Activated CD4-positive, alpha-beta T cell treated with anti-CD3 and anti-CD28 coated beads for 48 hours (primary cell): ENCODE measurements at places on chromosomes 13 and 19.
A peak's percentile ranks its signal among the peaks of the same experiment; 100 is the strongest.

GRCh38 chr19:11570039-11570462 is 7.4 kb downstream of the ACP5 start:
- DNase-seq: no peak

DNA sequence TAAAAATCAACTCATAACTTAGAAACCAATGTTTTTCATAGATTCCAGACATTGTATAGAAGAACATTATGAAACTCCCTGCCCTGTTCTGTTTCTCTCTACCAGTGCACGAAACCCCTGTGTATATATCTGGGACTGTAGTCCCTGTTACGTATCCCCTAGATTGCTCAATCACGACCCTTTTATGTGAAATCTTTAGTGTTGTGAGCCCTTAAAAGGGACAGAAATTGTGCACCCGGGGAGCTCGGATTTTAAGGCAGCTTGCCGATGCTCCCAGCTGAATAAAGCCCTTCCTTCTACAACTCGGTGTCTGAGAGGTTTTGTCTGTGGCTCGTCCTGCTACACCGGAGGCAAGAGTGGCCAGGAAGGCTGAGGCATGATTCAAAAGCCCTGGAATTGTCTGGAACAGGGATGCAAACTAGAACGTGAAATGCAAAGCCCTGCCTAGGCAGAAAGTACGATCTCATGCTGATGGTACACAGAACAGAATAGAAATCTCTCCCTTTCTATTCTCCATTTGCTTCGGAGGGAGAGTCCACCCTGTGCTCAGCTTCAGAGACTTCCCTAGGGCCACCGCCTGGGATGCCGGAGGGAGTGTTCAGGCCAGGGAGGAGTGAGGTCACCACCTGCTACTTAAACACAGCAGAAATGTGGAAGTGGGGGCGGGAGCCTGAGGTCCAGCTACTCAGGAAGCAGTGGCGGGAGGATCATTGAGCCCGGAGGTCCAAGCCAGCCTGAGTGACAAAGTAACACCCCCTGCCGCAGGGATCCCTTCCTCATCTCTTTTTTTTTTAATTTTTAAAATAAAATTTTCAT is 758 bp upstream of the ZNF888 start:
- DNase-seq: no peak

DNA sequence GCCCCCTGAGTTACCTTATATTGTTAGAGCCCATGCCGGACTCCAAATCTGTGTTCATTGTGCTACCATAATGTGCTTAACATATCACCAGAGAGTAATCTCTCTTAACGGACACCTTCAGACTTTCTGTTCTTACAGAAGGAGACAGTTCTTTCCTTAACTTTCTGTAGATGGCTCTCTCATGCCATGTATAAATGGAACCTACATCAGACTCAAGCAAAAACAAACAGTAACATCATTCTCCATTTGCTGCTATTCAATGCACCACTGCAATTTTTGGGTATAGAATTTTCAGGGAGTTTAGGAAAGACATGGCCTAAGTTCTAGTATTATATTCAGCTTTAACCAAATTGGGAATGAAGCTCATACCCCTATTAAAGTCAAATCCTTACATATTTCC is 12.6 kb upstream of the UGGT2 start:
- no peak for DNase-seq

GRCh38 chr13:110012102-110012739 is 225.8 kb upstream of the IRS2 start:
- DNase-seq: no peak

- DNase-seq: peak; percentile 90
These were observed 44.3 kb downstream of the BBC3 start for GRCh38 chr19:47186446-47187334.

- DNase-seq: no peak
These were observed 14.6 kb downstream of the KBTBD7 start for GRCh38 chr13:41179593-41180250.

DNA sequence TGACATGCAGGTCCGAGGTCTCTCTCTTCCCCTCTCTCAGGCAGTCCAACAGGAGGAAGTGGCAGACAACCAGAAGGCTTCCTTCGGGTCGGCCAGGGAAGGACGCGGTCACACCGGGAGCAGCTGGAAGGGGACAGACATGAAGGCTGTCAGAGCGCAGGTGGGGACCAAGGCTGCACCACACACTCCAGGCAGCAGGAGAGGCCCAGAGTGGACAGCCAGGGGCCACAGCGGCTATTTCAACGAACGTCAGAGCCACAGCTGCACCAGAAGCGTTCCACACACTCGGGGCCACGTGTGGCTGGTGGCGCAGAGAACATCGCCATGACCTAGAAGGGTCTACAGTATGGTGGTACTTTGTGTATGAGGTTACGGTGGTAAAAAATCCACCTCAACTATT is 16.0 kb upstream of the SLC39A3 start:
- DNase-seq: no peak

GRCh38 chr19:39915848-39916215 is 18.6 kb downstream of the FCGBP start:
- no peak for DNase-seq

GRCh38 chr13:60363288-60363687 is 33.7 kb upstream of the TDRD3 start:
- DNase-seq: no peak

DNA sequence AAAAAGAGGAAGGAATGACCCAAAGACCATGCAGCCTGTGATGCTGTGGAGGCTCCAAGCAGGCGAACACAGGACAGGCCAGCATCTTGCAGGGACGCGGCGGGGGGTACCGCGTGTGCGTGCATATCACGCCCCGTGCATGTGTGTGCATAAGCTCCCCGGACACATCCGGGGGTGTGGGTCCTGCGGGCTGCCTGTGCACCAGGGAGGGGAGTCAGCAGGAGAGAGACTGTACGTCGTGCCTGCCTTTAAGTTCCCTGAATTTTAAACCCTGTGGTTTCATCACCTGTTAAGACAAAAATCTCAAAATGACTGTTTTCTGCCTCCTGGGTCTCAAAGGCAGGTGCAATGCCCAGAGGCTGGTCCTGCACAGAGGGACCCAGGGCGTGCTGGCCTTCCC is 16.6 kb downstream of the ADAT3 start:
- DNase-seq: no peak

GRCh38 chr13:37127691-37128241 is 22.3 kb upstream of the CSNK1A1L start:
- DNase-seq: no peak

- no peak for DNase-seq
These were observed 26.2 kb downstream of the TMTC4 start for GRCh38 chr13:100648354-100648753.

DNA sequence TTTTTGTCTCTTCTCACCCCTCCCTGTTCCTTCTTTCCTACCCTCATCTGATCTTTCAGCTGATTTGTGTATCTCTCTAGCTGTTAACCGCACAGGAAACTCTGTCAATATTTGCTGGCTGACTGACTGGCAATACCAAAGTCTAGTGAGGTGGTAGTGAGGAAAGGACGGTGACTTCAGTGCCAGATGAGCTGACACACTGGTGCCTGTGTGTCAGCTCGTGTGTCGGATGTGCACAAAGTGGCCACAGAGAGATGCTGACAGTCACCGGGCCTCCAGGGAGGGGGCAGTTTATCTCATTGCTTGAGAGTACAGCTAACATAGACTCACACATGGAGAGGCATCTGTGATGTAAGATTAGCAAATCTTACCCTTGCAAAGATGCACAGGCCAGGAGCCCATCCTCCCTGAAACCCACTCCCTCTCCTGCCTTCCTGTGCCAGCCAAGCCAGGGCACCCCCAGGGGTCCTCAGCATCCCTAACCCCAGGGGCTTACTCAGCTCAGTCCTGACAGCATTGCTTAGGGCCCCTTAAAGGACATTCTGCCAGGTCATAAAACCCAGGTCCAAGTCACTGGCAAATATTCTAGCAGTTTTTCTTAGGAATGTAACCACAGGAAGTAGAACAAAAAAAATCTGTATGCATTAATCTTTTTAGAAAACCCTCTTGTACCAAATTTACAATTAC is 80.2 kb downstream of the SHISA2 start:
- DNase-seq: peak; percentile 32

- peak; percentile 40 for DNase-seq
These were observed 2.3 kb downstream of the ZNF714 start for GRCh38 chr19:21084343-21084742.

DNA sequence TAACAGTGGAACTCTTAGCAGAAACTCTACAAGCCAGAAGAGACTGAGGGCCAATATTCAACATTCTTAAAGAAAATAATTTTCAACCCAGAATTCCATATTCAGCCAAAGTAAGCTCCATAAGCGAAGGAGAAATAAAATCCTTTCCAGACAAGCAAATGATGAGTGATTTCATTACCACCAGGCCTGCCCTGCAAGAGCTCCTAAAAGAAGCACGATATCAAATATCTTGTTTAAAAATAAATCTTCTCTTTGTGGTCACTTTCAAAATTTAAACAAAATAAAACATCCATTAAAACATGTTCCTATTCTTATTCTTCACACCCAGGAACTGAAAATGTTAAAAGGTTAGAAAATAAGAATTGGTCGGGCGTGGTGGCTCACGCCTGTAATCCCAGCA is 13.7 kb downstream of the MICU2 start:
- DNase-seq: no peak

DNA sequence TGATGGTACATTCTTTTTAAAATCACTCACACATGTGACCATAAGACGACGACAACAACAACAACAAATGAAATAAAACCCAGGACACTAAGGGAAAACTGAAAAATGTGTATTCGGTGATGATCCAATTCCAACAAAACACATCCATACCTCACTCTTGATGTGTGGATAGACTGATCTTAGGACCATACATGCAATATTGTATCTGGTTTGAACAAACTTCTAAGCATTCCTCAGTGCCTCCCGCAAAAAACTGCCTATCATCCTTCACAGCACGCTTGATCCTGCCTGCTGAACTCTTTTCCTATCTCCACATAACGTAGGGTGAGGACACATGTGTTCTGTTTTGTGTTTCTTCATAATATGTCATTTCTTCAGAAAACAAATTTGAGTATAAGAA is 415.2 kb downstream of the KCTD12 start:
- no peak for DNase-seq

- no peak for DNase-seq
These were observed 228.5 kb downstream of the NDFIP2 start for GRCh38 chr13:79709471-79709870.

- DNase-seq: peak; percentile 67
These were observed 198.4 kb downstream of the NDFIP2 start for GRCh38 chr13:79679334-79679733.

- DNase-seq: no peak
These were observed 14.7 kb downstream of the LSM14A start for GRCh38 chr19:34187011-34187410.

GRCh38 chr13:22201375-22201925 is 530.6 kb downstream of the FGF9 start:
- DNase-seq: no peak

DNA sequence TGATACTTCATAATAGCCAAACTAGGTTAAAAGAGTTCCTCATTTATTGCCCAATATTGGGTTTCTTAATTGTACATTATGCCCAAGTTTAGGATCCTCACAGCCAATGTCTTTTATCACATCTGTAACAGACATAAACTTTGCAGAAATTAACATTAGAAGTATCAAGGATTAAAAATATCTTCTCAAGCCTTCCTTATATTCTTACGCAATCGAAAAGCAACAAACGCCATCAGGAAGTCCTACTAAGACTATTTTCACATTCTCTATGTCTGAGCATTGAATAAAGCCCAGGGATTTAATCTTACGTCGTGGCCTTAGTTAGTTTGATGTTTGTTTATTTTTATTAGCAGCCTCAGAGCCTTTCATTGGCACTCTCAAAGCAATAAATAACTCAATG is 1660.4 kb upstream of the MIR17HG start:
- no peak for DNase-seq

DNA sequence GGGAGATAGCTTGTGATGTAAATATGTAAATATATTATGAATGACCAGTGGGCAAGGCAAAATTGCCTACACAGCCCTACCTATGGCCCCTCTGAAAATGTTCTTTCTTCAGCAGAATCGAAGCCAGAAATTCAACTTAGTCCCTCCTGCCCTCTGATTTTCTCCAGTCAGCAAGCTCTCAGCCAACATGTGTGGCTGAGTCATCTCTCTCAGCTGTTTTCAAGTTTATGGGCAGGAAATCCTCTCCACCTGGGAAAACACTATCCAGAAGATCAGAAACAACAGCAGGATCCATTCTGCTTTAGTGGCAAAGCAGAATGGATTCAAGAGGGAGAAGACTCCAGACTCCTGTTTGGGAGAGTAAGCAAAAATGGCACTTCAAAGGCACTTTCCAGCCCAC is 8.9 kb upstream of the ZNF527 start:
- no peak for DNase-seq

- DNase-seq: no peak
These were observed at the start of gene BCAM for GRCh38 chr19:44808463-44809371. Gene BCAM (plus strand): TSS chr19:44809103. CDS start chr19:44809125, 22 bp downstream.

DNA sequence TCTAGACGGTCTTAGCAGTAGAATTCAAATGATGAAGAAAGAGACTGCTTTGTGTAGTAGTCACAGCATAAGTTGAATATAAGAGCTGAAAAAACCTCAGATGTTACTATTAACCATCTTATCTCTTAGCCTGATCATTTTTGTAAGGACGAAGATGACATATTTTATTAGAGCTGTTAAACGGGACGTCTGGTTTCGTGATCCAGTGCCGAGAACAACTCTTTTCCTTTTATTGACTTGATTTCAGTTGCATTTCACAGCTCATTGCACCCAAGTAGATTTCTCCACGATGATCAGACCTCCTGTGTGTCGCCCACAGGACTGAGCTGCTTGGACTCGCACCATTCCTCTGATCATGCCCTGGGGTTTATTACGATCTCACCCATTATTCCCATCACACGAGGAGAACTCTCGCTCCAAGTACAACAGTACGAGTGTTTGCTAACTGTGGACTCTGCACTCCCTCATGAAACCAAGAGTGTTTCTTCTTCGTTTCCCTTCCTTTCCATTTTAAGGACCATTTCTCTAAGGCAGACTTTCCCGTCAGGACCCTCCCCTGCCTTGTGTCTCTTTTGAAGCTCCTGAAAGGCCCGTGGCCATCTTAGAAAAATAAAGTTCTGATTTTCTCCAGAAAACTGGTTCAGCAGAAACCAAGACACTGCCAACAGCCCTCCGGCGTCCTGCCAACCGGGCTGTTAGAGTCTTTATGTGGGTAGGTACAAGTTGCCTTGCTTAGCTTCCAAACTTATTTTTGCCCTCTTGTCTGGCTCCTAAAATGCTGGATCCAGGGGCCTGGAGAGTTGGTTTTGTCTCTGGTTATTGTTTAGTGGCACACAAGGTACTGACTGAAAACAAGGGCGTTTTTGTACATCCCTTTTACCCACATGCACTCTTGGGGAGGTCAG is 48.2 kb upstream of the RNF113B start:
- DNase-seq: no peak

- peak; percentile 19 for DNase-seq
These were observed 1.1 kb downstream of the MBD3 start for GRCh38 chr19:1591421-1592023.

DNA sequence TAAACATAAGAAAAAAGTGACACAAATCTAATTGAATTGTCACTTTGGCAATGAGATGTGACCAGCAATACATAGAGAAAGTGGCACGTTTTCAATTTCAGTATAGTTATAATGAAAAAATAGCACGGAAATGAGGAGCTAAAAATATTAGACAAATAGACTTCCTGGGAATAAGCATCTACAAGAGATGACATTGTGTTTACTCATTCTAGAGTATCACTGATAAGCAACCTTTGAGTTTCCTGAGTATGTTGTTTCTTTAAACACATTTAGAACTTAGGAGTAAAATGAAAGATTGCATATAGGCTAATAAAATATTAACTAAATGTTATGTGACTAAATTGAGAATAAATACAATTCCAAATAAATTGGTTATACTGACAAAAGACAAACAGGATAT is 207.1 kb upstream of the SLITRK6 start:
- DNase-seq: no peak

- DNase-seq: no peak
These were observed 43.4 kb upstream of the N4BP2L1 start for GRCh38 chr13:32471187-32471922.

GRCh38 chr13:44281252-44282000 is 92.2 kb upstream of the SERP2 start:
- DNase-seq: no peak
